G401 (cell line): ENCODE measurements at places on chromosomes 13 and 19. TPM values are rescaled to one million over a fixed set of nuclear protein-coding genes. Genes with fewer than 3 reads are reported as not detected.

GRCh38 chr19:46205183-46205984 is 24.2 kb upstream of the IGFL1 start:
- DNase-seq: no peak

- DNase-seq: peak; percentile 84
Measured at GRCh38 chr13:99986741-99987140, 5.2 kb downstream of the ZIC2 start.

- DNase-seq: no peak
Measured at GRCh38 chr13:49319551-49319950, 71.8 kb downstream of the CDADC1 start.

- DNase-seq: peak; percentile 32
Measured at GRCh38 chr19:13689085-13689484, 75.2 kb upstream of the MRI1 start.

DNA sequence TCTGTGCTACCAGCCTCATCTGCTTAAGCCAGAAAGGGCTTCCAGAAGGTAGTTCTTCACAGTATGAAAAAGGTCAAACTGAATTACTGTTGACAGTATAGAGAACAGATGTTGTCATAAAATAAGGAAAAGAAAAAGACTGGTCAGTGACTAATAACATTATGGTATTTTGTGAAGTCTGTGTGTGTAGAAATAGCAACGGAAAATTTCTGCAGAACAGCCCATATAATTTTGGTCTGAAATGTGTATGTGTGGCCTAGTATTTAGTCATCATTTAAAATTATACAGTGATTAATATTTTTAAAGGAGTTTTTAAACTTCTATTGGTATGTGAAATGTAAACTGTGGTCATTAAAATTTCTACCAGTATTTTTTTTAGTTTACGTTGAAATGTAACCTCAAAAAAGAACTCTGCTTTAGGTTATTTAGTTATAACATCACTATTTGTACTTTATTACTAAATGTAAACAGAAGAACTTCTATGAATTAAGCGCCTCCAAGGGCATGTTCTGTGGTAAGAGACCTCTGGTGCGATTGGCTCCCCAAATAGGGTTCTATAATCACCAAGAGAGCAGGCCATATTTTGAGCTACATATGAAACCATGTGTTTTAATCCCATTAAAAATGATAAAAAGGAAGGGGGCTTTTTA is 3.3 kb upstream of the GPR183 start:
- no peak for DNase-seq

GRCh38 chr19:37114001-37114400 is 35.8 kb downstream of the ZNF420 start:
- DNase-seq: no peak

GRCh38 chr13:30810261-30810701 is 74.9 kb downstream of the ALOX5AP start:
- peak; percentile 68 for DNase-seq

GRCh38 chr19:9848060-9848459 is 12.9 kb downstream of the PIN1 start:
- DNase-seq: peak; percentile 63

DNA sequence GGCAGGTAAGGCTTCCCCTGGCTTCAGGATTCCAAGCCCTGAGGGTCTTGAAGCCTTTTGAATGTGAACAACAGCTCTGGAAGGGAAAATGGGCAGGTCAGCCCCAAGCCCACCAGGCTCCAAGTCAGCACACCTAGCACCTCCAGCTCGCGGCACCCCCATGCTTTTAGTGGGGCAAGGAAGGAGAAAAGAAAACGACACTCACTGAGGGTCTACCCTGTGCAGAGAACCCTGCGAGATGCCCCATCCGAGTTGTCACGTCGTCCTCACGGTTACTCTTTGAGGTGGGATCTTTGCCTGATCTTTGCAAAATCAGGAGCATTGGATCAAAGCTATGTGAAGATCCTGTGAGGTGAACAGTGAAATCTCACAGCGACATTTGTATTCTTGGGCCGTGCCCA is 5.7 kb upstream of the F10 start:
- DNase-seq: no peak

DNA sequence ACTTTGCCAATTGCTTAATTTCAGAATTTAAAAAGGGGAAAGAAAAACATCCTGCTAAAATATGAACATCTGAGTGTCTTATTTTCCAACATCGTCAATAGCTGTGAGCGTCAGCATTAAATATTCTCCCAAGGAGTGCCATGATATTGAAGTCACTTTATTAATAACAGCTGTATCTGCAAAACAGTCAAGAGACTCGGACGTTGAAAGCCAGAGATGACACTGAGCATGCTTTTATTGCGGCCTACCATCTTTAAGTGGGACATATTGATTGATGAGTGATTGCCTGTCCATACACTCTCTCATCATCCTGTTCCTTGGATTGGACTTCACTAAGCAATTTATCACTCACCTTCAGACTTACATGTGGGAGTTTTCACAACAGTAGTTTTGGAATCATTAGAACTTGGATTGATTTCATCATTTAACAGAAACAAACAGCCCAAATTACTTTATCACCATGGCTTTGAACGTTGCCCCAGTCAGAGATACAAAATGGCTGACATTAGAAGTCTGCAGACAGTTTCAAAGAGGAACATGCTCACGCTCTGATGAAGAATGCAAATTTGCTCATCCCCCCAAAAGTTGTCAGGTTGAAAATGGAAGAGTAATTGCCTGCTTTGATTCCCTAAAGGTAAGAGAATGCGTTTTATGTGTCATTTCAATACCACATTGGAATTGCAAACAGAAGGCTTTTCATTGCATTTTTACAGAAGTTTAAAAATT is 53.8 kb downstream of the MBNL2 start:
- no peak for DNase-seq

The CYP4F12 gene
- total RNA-seq: 5.3 and 19.4 TPM in 2 replicates

The ACP7 gene
- total RNA-seq: not detected in 2 replicates

The RASIP1 gene
- total RNA-seq: 2.8 and 27.4 TPM in 2 replicates

The BICRA gene
- 0.10 and 5.7 TPM in 2 replicates for total RNA-seq

The SPINT2 gene
- total RNA-seq: 240 and 383 TPM in 2 replicates

The LILRB2 gene
- not detected in 2 replicates for total RNA-seq

The ZNF229 gene
- 0.80 and 1.0 TPM in 2 replicates for total RNA-seq

The DAPK3 gene
- total RNA-seq: 171 and 247 TPM in 2 replicates

The SKA3 gene
- 21.1 and 21.9 TPM in 2 replicates for total RNA-seq
